NCI-H82 (cell line): ENCODE measurements at places on chromosomes 6 and 20.
A peak's percentile ranks its signal among the peaks of the same experiment; 100 is the strongest.

- no peak for DNase-seq
Observed at GRCh38 chr6:125206389-125206788, 52.8 kb downstream of the TPD52L1 start.

DNA sequence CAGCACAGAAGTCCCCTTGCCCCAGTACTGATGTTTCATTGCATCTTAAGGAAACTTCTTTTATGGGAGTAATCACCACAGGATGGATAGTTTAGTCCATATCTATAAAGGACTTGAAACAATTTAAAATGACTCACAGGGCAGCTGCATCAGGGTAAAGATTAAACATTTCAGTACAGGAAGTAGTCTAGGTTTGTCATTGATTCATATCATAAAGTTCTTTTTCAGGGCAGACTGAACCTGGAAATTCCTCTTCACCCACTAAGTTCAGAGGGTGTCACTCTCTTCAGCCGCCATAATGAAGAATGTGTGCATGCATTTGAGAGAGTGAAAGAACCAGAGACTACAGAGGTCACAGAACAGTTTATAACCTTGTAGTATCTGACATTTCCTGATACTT is 296.3 kb upstream of the JAG1 start:
- DNase-seq = no peak

GRCh38 chr20:62501801-62502495 is 26.2 kb upstream of the GATA5 start:
- DNase-seq = no peak

DNA sequence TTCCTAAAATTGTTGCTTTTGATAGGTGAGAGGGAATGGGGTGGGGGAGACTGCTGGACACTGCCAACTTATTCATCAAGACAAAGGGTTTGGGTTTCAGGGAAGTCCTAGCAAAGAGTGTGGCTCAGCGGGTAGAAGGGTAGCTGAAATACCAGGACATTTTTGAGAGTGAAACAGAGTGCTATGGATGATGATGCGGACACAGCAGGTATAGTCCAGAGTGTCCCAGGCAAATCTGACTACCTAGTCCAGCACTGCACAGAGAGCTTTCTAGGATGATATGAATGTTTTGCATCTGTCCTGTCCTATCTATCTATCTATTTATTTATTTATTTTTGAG is 154.3 kb downstream of the BCAS1 start:
- DNase-seq = no peak

GRCh38 chr6:16236631-16237199 is 1.7 kb upstream of the GMPR start:
- no peak for DNase-seq

DNA sequence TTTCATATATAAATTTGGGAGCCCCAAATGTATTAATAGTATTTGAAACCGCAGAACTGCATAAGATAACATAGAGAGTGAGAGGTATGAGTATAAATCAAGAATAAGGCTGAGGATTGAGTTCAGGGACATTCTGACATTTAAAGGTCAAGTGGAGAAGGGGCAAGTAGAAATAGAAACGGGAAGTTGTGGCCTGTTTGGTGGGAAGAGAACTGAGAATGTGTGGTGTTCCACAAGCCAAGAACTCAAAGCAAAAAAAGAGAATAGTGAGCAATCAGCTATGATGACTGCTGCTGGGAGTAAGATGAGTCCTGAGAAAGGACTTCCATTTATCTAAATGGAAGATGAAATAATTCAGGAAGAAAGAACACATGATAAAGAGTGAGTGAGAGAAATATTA is 418.4 kb downstream of the CD109 start:
- DNase-seq = no peak

DNA sequence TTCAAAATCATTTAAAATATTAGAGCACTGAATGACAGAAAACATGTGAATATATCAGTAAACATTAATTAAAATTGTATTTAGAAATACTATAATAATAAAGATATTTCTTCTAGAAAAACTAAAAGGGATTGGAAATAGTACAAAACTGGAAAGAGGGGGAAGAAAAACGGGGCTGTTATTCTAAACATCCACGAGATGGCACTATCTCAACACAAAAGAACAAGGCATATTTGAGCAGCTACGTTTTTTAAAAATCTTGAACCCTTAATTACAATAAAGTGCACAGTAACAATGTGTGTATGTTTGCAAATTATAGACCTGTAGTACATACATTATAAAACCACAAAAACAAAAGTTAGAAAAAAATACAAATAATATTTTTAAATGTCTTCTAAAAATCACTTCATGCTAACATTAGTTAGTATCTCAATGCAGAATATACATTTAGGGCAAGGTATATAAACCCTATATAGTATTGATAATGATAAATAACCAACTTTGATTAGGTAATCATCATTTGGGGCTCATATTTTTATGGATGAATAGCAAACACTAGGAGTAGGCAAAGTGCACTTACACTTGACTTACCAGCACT is 42.5 kb upstream of the PNISR start:
- DNase-seq = peak; percentile 37
